ENCODE measurements at places on chromosomes 16 and 17. TPM values are rescaled to one million over a fixed set of nuclear protein-coding genes. Genes with fewer than 3 reads are reported as not detected.

The ICAM2 gene
- total RNA-seq = 0.64 TPM

The RHBDF2 gene
- 46.5 TPM for total RNA-seq

The ALG1 gene
- total RNA-seq = 48.6 TPM

The ZNF469 gene
- total RNA-seq = 0.33 TPM

The MEIOB gene
- not detected for total RNA-seq

The GPR179 gene
- 0.13 TPM for total RNA-seq

The CMTM2 gene
- not detected for total RNA-seq

The CFAP52 gene
- not detected for total RNA-seq

The NEK8 gene
- 15.0 TPM for total RNA-seq
